ENCODE measurements at places on chromosomes 16 and 17. TPM values are rescaled to one million over a fixed set of nuclear protein-coding genes. Genes with fewer than 3 reads are reported as not detected.
A peak's percentile ranks its signal among the peaks of the same experiment; 100 is the strongest.

DNA sequence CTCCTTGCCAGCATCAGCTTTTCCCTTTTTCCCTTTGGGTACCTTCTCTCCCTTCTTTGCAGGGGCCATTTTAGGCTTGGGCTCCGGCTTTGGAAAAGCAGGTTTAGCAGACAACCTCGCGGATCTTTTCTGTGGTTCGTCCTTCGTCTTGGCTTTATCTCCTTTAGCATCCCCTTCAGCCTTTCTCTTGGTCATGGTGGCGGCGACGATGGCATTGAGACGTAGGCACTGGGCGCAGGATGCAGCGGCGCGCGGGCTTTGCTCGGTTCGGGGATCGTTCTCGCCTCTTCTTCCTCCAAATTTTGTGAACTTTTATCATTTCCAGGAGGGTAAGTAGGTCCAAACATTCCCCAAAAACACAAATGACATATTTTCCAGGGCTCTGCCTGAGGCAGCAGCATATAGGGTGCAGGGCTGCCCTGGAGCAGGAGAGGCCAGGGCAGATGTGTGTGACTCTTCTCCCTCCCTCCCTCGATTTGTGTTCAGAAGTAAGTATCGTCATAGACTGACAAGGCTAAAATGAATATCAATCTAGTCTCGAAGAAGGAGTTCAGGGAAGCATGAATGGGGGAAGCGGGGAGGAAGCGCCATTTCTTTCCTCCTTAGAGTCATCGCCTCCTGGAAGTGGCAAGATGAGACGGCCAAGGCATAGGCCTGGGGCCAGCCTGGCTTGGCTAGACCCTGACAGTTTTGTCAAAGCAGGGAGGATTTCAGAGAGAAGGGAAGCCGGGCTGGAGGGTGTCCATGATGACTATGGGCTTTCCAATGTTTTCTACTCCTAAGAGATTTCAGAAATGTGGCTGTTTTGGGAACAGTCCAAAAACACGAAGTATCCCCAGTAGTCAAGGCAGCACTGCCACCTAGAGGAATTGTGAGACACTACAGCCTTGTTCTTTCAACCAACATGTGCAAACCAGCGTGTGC is 13.2 kb downstream of the CHCT1 start:
- DNase-seq: peak; percentile 93
- H3K27ac ChIP-seq: no peak overlapping the region
- peaks cover 8% of the 10 kb centered on the region for H3K4me1 ChIP-seq
- no peak overlapping the region for H3K4me3 ChIP-seq
- H3K27me3 ChIP-seq: no peaks in the 10 kb centered on the region

DNA sequence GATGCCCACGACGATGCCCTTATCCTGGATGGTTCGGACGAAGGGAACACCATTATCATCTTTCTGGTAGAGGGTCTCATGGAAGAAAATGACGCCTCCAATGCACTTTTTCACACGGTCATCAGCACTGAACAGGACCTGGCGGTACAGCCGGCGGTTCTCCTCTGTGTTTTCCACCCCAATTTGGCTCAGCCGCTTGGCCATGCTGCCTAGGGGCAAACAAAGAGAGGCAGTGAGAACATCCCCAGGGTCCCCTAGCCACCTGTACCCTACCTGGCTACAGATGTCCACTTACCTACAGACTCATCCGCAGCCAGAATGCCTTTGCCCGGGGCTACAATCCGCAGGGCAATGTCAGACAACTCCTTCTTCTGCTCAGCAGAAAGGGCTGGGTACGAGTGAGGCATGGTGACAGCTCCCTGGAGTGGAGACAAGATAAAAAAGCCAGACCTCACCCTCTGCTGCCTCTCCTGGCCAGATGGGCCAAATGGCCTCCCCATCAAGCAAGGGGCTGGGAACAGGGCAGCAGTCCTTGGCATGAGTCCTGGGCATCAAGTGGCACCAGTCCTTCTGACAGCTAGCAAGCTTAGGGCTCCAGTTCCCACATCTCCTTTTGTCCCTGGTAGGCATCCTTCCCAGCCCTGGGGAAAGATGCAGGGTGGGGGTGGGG is 1.4 kb downstream of the ALDOC start:
- no peak overlapping the region for H3K4me3 ChIP-seq
- no peaks in the 10 kb centered on the region for H3K27me3 ChIP-seq
- H3K27ac ChIP-seq: no peak overlapping the region
- H3K4me1 ChIP-seq: peaks cover 21% of the 10 kb centered on the region
- H3K36me3 ChIP-seq: peaks cover 19% of the 10 kb centered on the region

DNA sequence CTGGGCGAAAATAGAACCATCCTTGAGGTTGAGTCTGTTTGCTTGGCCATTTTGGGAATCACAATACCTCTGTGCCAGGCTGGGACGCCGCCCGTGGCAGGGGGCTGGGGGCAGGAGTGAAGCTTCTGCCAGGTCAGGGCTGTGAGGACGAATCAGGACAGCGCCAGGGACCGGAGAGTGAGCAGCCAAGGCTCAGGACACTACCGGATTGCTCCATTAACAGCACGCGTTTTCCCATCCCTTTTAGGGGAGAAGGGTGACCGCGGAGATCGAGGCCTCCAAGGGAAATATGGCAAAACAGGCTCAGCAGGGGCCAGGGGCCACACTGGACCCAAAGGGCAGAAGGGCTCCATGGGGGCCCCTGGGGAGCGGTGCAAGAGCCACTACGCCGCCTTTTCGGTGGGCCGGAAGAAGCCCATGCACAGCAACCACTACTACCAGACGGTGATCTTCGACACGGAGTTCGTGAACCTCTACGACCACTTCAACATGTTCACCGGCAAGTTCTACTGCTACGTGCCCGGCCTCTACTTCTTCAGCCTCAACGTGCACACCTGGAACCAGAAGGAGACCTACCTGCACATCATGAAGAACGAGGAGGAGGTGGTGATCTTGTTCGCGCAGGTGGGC is 23.4 kb downstream of the C1QTNF1 start:
- peaks cover 37% of the 10 kb centered on the region for H3K27me3 ChIP-seq
- no peak for DNase-seq
- H3K27ac ChIP-seq: no peak overlapping the region
- H3K4me3 ChIP-seq: no peak overlapping the region
- no peaks in the 10 kb centered on the region for H3K36me3 ChIP-seq
- peaks cover 14% of the 10 kb centered on the region for H3K4me1 ChIP-seq

DNA sequence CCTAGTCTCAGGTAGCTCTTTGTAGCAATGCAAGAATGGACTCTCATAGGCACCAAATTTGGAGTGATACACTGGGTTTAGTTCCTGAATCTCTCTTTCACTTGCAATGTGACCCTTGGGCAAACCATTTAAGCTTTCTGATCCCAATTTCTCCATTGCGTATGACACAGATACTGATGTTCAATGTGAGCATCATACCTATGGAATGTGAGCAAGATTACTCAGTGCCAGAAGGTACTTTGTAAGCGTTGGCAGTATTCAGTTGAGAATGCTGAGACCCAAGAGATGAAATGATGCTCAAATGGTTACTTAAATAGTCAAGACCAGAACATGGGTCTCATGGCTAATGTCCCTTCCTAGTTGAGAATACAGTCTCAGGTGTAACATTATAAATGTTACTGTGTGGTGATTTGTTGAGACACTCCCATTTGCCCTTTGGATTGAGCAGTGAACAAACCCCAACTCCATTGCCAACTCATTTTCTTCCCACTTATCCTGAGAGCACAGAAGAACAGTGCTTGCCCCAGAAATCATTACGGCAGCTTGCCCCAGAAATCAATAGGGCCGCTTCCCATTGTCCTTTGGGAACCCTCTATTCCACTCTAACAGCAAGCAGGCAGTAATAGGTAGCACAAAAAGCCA is 134.1 kb downstream of the SOX9 start:
- H3K4me1 ChIP-seq: peaks cover 5% of the 10 kb centered on the region
- H3K27me3 ChIP-seq: no peaks in the 10 kb centered on the region
- DNase-seq: no peak
- H3K4me3 ChIP-seq: no peak overlapping the region
- no peaks in the 10 kb centered on the region for H3K36me3 ChIP-seq

- H3K27me3 ChIP-seq: peaks cover 16% of the 10 kb centered on the region
- H3K4me3 ChIP-seq: no peak overlapping the region
- H3K4me1 ChIP-seq: peaks cover 10% of the 10 kb centered on the region
- no peak overlapping the region for H3K27ac ChIP-seq
Observed at GRCh38 chr16:57409065-57409464, 4.5 kb downstream of the CCL17 start.

Gene ZNF423
- total RNA-seq: not detected

Gene STX1B
- total RNA-seq: 0.91 TPM

Gene IKZF3
- not detected for total RNA-seq

Measured in MCF 10A (cell line).